ENCODE measurements at places on chromosomes 12 and 14. TPM values are rescaled to one million over a fixed set of nuclear protein-coding genes. Genes with fewer than 3 reads are reported as not detected.

DNA sequence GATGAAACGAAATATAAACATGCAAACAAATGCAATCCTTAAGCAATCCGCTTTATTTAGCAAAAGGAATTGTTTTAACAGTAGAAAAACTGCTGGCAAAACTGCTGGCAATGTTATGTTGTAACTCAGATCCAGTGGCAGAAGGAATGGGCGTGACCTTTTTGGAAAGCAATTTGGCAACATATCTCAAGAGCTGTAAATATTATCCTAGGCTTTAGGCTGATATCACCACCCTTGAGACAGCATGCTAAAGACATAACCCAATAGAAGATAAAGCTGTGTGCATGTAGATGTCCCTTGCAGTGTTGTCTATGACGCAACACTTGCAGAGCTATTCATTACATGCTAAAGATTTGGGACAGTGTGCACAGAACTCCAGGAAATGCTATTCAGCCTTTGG lies 138.5 kb downstream of the DICER1 start:
- peak; percentile 54 for DNase-seq

DNA sequence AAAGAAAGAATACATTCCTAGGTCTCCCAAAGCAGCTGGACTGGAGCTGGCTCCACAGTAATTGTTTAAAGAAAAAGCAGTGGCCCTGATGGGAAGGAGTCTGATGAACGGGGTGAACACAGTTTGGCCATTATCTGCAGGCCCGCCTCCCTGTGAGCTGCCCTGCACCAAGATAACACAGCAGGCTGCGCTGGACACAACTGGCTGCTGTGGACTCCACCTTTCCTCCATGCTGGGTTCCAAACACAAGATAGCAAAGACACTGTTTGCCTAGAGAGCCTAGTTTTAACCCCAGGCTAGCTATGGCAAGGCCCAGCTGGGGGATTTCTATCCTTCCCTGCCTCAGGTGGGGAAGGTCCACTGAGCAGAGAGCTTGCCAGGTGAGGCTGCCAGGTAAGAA lies 34.6 kb downstream of the ZFP36L1 start:
- no peak for DNase-seq

DNA sequence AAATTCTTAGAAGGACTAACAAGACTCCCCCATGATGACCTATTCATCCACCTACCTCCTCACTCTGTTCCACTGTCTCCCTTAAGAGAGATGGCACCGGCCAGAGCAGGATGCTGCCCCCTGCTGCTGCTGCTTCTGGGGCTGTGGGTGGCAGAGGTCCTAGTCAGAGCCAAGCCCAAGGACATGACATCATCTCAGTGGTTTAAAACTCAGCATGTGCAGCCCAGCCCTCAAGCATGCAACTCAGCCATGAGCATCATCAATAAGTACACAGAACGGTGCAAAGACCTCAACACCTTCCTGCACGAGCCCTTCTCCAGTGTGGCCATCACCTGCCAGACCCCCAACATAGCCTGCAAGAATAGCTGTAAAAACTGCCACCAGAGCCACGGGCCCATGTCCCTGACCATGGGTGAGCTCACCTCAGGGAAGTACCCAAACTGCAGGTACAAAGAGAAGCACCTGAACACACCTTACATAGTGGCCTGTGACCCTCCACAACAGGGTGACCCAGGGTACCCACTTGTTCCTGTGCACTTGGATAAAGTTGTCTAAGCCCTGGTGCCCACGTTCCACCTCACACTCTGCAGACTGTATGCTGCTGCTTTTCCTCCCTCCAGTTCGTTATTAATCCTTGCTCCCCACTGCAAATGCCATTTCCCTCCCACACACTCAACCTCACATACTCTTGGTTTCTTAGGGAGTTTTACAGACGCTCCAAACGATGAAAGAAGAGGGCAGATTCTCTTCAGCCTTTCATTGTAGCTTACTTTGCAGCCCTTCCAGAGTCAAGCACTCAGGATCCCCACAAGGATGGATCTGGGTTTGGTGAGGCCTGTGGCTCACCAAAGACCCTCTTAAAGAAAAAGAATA lies at the start of gene RNASE8:
Gene RNASE8 (plus strand): TSS at position 20 of the 873 bp plus-strand sequence. CDS start 71 bp downstream, at position 91.
- no peak for DNase-seq

DNA sequence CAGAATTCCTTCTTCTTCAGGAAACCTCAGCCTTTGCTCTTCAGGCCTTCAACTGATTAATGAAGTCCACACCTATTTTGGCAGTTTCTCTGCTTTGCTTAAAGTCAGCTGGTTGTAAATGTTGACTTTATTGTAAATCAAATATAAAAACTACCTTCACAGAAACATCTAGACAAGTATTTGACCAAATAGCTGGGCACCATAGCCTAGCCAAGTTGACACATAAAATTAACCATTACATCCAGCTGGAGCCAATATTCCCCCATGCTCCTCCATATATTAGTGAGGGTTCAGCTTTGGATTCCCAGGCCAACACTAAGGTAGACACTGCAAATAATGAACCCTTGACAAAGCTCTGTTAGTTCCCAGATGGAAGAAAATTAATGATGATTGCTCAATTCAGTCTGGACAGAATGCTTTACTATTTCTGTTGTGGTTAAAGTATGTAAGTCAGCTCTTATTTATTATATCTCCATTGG lies 125.5 kb downstream of the ZFP36L1 start:
- peak; percentile 89 for DNase-seq

Gene PIWIL1
- not detected for total RNA-seq

DNA sequence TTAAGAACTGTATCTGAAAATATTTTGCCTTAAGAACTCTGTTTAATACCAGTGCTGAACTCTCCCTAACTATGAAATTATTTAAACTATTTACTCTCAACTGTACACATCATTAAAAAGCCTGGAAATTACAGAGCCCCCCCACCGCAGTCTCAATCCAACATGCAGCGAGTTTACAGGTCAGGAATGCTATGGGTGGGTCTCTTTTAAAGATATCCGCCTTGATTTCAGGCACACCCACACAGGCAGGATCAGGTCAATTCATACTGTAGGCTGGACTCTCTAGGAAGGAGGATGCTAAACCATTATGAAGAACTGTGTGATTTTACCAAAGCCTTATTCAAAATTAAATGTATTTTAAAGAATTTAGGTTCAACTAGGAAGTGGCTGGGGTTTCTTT lies 16.5 kb downstream of the SPTLC2 start:
- peak; percentile 38 for DNase-seq

Gene ZNF219
- total RNA-seq: 22.4 TPM

DNA sequence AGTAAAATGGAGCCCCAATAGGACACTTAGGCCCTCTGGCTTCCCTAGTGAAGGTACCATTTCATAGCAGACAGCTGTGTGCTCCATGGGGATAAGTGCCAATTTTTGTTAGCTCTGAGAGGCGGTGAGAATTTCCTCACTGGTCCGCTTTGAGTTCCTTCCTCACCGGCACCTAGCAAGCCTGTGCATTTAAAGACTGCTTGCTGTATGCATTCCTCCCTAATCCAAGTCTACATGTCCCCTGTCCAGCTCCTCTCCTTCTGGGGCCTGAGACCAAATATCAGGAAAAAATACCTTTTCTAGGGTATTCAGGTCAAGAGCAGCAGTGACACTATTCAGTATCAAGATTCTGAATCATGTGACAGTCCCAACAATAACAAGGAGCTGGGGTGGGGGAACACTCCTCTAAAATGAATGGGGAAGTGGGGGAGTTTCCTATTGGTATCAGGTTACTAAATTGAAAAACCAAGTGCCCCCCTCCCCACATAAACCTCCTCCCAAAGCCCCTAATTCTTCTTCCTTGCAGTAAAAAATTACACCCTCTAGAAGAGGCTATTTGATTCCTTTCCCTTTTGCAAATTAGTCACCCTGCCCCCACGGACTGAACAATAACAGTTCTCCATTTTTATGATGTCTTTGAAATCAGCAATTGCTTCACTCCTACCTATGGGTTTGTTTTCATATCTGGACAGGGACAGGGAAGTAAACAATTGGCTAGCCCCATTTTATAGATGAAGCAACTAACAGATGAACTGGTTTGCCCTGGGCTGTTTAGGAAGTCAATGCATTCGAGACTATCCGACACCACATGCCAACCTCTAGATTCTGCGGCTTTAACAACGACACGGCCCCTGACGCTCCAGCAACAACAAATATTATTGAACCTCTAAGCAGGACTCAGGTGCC lies 28.9 kb downstream of the BCL11B start:
- DNase-seq: no peak

Gene ASB2
- total RNA-seq: 0.49 TPM

DNA sequence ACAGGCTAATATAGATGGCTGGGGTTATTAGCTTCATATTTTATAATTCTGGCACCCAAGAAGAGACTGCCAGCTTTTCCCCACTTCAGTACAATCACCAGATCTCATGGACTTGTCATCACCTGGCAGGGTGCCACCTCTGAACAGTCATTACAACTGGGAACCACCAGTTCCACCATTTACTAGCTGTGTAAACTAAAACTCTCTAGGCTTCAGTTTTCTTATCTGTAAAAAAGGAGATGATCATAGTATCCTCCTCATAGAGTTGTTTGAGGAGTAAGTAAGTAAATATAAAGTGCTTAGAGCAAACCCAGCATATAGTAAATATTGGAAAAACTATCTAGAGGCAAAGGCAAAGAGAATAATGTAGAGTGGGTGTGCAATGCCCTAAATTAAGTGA lies 19.3 kb downstream of the CPNE8 start:
- DNase-seq: peak; percentile 71

DNA sequence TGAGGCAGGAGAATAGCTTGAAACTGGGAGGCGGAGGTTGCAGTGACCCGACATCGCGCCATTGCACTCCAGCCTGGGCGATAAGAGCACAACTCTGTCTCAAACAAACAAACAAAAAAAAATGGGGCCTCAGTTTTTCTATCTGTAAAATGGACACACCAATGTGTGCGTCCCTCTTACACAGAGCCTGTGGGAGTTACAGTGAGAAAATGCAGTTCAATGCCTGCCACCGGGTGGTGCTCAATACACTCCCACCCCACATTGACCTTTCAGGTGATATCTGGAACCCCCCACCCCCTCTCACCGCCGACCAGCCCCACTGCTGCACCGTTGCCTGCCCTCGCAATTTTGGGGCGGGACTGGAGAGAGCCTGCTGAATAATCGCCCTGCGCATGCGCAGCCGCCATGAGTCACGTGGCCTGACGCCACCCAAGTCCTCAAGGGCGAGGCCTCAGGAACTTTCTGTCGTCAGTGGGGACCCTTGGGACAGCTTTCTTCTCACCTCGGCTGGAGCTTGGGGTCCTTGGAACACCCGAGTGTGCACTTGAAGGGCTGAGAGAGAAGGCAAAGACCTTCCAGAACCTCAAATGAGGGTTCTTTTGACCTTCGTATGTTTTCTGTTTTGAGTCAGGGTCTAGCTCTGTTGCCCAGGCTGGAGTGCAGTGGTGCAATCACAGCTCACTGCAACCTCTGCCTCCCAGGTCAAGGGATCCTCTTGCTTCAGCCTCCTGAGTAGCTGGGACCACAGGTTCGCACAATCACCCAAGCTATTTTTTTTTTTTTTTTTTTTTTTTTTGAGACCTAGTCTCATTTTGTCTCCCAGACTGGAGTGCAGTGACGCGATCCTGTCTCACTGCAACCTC lies 14.6 kb upstream of the CABP1 start:
- no peak for DNase-seq

Gene SH2B3
- total RNA-seq: 20.2 TPM

DNA sequence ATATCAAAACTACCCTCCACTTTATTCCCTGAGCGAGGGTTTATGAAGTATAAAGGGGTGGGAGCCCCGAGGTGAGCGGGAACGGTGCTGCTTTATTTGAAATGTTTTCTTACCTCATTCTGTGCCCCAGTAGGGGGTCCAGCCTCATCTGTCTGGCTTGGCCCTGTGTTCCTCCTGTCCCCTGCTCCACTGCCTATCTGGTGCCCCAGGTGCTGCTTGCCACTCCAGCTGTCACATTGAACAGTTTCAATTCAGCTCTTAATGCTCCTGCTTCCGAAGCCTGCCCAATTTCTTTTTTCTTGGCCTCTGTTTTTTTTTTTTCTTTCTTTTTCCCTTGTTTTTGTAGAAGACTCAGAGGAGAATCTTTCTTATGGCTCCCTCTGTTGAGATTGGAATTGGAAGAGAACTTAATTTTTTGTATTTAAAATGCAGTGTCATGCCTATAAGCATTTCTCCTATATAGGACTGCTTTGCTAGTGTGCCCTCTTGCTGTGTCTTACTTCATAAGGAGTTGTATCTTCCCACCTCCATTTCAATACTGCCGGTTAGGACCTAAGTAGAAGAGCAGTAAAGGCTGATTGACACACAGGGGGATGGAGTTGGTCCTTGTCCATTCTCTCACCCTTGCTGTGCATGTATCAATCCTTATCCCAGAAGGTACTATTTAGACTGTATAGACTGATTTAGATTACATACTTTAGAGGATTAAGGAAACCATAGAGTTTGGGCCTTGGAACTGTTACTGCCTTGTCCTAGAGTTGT lies 2.3 kb downstream of the ATXN7L3B start:
- DNase-seq: peak; percentile 4

Gene HOXC9
- 0.65 TPM for total RNA-seq

GRCh38 chr14:63777024-63777423 lies 49.2 kb upstream of the SGPP1 start:
- DNase-seq: peak; percentile 55

Gene STYK1
- not detected for total RNA-seq

DNA sequence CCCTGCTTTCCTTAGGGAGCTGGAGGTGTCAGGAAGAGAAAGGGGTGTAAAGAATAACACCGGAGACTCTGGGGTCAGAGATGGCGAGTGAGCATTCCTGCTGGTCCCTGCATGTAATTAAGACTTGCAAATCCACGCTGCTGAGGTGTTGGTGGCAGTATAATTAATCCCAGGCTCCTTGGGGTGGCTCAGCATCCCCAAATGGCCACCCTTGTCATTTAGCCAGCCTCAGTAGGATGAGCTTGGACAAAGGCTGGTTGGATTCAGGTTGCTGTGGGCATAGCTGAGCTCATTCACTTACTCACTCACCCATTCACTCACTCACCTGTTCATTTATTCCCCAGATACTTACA lies 174.4 kb upstream of the RPH3A start:
- no peak for DNase-seq

- no peak for DNase-seq
These were observed at the start of gene RTL1 for GRCh38 chr14:100903672-100904185. RTL1 (minus strand) TSS chr14:100903722; CDS start chr14:100884788, 18,934 bp downstream.

- no peak for DNase-seq
These were observed 59.5 kb upstream of the GTF2A1 start for GRCh38 chr14:81280136-81280791.
